Transverse colon (tissue), 4 donors: ENCODE measurements at places on chromosomes 6 and 20. TPM values are rescaled to one million over a fixed set of nuclear protein-coding genes. Genes with fewer than 3 reads are reported as not detected.

Gene NFATC2
- total RNA-seq, result 12.0 TPM

Gene RALY
- total RNA-seq, result 166 TPM

Gene CDH22
- total RNA-seq, result not detected

Gene TRAPPC3L
- total RNA-seq, result not detected

- H3K36me3 ChIP-seq, result peaks cover 15% of the 10 kb centered on the region
- no peak overlapping the region for H3K4me3 ChIP-seq
- H3K27ac ChIP-seq, result no peak overlapping the region
- DNase-seq, result no peak
Measured at GRCh38 chr6:149636124-149636523, 12.4 kb downstream of the KATNA1 start.

- no peaks in the 10 kb centered on the region for H3K4me1 ChIP-seq
- no peaks in the 10 kb centered on the region for H3K36me3 ChIP-seq
- no peak for DNase-seq
- peaks cover 4% of the 10 kb centered on the region for H3K27me3 ChIP-seq
- no peak overlapping the region for H3K4me3 ChIP-seq
Measured at GRCh38 chr6:166635013-166635970, 8.2 kb upstream of the RPS6KA2 start.

DNA sequence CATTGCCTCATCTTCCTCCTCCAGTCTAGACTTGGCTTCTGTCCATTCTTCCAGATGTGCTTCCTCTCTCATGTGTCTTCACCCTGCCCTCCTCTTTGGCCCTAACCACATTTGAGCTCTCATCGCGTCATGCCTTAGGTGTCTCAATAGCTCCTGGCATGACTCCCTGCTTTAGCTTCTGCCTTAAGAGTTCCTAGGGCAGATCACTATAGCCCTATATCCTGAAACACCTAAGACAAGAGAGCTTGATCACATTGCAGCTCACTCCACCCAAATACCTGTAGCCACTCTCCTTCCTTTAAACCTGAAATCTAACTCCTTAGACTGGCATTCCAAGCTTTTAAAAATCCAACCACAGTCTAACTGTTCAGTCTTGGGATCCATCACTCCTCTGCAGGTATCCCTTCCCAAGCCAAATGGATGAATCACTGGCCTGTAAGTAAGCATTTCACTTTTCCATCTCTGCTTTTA, 69.0 kb upstream of the STXBP5 start:
- H3K36me3 ChIP-seq, result no peaks in the 10 kb centered on the region
- no peaks in the 10 kb centered on the region for H3K27me3 ChIP-seq
- H3K27ac ChIP-seq, result no peak overlapping the region
- no peak for DNase-seq

- no peak for DNase-seq
- H3K27me3 ChIP-seq, result no peaks in the 10 kb centered on the region
- peak overlapping the region; percentile 51 for H3K27ac ChIP-seq
- no peaks in the 10 kb centered on the region for H3K36me3 ChIP-seq
Measured at GRCh38 chr6:111556004-111556403, 49.7 kb downstream of the TRAF3IP2 start.

DNA sequence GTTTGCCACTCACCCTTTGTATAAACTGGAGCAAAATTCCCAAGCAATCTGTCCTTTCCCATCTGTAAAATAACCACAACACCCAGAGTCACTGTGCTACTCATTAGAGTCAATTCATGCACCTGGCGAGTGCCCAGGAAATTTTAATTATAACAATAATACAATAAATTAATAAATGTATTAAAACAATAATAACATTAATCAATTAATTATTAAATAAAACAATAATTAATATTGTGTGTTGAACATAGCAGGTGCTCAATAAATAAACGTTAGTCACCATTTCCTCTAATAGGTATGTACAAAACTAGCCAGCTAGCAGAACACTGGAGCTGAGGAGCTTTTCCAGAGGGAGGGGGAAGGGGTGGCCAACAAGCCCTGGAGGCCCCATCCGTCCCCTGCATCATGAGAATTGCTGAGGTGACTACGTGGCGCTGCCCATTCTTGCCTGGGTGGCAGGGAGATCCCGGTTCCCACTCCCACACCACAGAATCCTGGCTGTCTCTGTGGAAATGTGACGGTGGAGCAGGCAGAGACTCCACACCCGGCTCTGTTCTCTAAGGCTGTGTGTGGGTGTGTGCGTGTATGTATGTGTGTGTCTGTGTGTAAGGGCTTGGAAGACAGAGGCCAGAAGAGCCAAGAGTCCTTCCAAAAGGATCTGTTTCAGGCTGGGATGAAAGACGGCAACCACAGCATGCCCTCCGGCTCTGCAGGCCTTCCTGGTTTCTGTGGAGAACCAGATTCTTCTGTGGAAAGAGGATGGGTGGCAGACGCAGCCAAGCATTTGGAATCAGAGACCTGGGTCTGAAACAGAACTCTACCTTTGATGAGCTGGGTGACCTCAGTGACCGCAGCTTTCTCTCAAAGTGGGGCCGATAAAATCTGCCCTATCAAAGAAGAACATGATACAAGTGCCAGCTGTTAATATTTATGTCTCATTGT, 18.8 kb upstream of the EZR start:
- no peaks in the 10 kb centered on the region for H3K36me3 ChIP-seq
- no peak overlapping the region for H3K4me3 ChIP-seq
- H3K4me1 ChIP-seq, result peaks cover 14% of the 10 kb centered on the region
- H3K27me3 ChIP-seq, result no peaks in the 10 kb centered on the region
- H3K27ac ChIP-seq, result no peak overlapping the region

DNA sequence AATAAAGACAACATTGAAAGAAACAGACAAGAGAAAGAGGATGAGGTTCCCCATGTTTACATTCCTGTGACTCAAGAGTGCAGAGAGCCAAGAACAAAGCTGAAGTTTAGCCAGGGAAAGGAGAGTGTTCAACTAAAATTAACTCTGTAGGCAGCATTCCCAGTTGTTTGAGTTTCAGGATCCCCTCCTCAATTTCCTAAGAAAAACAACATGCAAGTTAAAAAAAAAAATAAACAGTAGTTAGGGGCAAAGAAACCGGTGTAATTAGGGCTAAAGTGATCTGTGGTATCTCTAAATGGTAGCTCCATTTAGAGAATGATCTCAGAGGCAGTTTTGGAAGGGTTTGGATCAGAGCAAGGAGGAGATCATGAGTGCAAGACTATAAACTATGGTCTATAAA, 30.9 kb upstream of the RAB23 start:
- peak overlapping the region; percentile 87 for H3K27ac ChIP-seq
- H3K4me3 ChIP-seq, result no peak overlapping the region
- no peak for DNase-seq

GRCh38 chr6:112413780-112414179, 66.7 kb downstream of the RFPL4B start:
- no peak overlapping the region for H3K27ac ChIP-seq
- H3K4me1 ChIP-seq, result no peaks in the 10 kb centered on the region
- H3K4me3 ChIP-seq, result no peak overlapping the region
- H3K36me3 ChIP-seq, result no peaks in the 10 kb centered on the region
- H3K27me3 ChIP-seq, result no peaks in the 10 kb centered on the region

DNA sequence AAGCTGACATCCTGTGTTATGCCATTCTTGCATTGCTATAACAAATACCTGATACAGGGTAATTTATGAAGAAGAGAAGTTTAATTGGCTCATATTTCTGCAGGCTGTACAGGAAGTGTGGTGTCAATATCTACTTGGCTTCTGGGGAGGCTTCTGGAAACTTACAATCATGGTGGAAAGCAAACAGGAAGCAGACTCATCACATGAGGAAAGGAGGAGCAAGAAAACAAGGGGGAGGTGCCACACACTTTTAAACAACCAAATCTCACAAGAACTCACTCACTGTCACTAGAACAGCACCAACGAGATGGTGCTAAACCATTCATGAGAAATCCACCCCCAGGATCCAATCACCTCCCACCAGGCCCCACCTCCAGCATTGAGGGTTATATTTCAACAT, 143.1 kb upstream of the GGTLC1 start:
- DNase-seq, result no peak
- H3K4me1 ChIP-seq, result no peaks in the 10 kb centered on the region
- H3K36me3 ChIP-seq, result no peaks in the 10 kb centered on the region
- H3K27me3 ChIP-seq, result no peaks in the 10 kb centered on the region
- H3K4me3 ChIP-seq, result no peak overlapping the region

DNA sequence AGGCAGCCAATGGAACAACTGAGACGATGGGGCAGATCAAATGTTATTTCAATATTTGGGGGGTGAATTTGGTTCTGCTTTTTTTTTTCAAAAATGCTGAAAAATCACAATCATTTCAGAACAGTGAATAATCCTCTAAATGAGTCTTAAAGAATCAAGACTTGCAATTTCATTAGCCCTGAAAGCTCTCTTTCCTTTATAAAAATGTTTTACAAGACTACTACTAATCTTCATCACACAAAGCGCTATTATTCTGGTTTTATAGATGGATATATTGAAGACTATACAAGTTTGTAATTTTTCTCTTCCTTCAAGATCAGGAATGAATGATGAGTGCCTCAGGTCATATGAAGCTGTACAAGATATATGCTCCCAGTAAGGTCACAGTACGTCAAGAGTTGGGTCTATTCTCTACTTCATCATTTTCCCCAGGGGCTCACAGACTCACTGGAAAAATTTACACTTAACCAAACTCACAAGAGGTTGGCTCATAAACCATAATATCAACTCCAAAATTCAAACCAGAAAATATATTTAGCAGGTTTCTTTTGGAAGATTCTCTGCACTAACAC, 19.5 kb downstream of the RNF24 start:
- no peaks in the 10 kb centered on the region for H3K4me1 ChIP-seq
- no peak overlapping the region for H3K4me3 ChIP-seq
- H3K27ac ChIP-seq, result no peak overlapping the region
- no peak for DNase-seq
- H3K27me3 ChIP-seq, result no peaks in the 10 kb centered on the region

DNA sequence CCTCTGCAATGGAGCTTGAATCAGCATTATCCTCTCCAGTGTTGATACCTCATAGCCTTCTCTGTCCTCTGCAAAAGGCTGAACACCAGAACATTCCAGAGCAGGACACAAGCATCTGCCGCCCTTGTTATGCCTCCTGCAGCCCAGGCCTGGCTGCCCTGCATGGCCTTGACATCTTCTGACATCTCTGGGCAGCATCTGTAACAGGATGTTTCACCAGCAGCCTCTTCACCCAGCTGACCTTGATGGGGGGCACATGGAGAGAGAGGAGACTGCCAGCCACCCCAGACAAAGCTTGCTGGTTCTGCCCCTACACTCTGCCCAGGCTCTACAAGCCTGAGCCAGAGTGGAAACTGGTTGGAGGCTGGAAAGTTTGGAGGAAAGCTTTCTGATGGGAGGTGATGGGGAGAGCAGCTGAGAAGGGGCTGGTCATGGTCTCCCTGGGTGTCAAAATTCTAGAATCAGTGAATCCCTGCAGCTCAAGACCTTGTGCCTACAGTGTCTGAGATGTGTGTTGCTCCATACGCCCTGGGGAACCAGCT, 145.1 kb downstream of the MRPL14 start:
- H3K27ac ChIP-seq, result no peak overlapping the region
- no peak for DNase-seq
- H3K36me3 ChIP-seq, result no peaks in the 10 kb centered on the region
- no peak overlapping the region for H3K4me3 ChIP-seq
- no peaks in the 10 kb centered on the region for H3K4me1 ChIP-seq

- peak overlapping the region; percentile 80 for H3K27ac ChIP-seq
- H3K4me3 ChIP-seq, result peak overlapping the region; percentile 34
- H3K36me3 ChIP-seq, result no peaks in the 10 kb centered on the region
- H3K27me3 ChIP-seq, result peaks cover 52% of the 10 kb centered on the region
- no peak for DNase-seq
Measured at GRCh38 chr6:166005401-166005943, 162.2 kb downstream of the TBXT start.

GRCh38 chr6:53794137-53794719, 577 bp upstream of the LRRC1 start:
- H3K27ac ChIP-seq, result peak overlapping the region; percentile 89
- peaks cover 13% of the 10 kb centered on the region for H3K4me1 ChIP-seq
- H3K27me3 ChIP-seq, result no peaks in the 10 kb centered on the region
- DNase-seq, result peak; percentile 86

DNA sequence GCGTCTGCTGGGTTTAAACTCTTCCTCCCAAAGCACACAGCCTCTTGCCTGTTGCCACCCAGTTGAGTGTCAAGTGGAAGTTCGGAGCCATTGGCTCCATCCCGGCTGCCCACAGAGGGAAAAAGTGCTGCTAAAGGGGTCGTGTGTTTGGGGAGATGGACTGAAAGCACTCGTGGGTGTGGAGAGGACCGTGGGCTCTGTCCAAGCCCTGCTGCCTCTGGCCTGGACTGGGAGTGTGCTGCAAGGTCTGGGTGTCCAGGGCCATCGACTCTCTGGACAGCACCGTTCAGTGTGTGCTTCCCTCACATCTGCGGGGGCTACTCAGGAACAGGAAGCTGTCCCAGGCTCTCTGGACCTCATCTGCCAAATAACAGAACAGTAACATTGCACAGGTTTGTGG, 269.3 kb downstream of the DLL1 start:
- peaks cover 11% of the 10 kb centered on the region for H3K27me3 ChIP-seq
- H3K4me1 ChIP-seq, result peaks cover 20% of the 10 kb centered on the region
- H3K27ac ChIP-seq, result no peak overlapping the region
- DNase-seq, result no peak
- H3K36me3 ChIP-seq, result no peaks in the 10 kb centered on the region
- no peak overlapping the region for H3K4me3 ChIP-seq

DNA sequence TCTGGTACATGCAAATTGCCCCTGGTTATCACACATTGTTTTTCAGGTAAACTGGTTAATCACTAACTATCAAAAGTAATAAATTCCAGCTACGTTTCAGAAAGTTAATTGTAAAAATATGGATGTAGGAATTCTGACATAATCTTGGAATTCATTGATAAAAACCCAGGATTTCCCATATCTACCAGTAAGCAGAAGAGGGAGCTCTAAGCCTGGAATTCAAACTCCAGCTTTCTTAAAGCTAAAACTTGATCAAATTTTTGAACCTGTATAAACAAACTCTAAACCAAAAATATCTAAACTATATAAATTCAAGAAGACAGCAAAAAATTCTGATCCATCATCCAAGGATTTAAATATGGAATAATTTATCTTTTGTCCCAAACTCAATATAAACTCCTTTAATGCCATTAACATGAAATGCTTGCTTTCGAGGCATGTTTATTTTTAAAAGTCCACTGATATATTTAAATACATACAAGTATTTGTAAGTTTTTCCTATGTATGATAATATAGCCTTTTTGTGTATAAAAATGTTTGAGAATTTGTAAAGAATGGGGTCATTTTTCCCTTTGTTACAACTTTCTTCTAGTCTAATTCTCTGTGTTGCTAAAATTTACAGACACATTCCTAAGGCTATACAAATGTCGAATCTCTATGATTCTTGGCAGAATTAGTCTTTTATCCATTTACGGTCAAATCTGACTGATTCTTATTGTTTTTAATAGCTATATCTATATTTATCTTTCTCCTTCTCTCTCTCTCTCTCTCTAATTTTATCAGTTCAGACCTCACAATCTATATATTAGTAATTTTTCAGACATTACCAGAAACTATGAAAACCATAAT, 91.4 kb upstream of the RNF217 start:
- H3K36me3 ChIP-seq, result no peaks in the 10 kb centered on the region
- no peaks in the 10 kb centered on the region for H3K27me3 ChIP-seq
- H3K27ac ChIP-seq, result no peak overlapping the region
- H3K4me3 ChIP-seq, result no peak overlapping the region
- no peaks in the 10 kb centered on the region for H3K4me1 ChIP-seq

GRCh38 chr6:36545767-36546307, 1.4 kb downstream of the STK38 start:
- no peaks in the 10 kb centered on the region for H3K27me3 ChIP-seq
- peaks cover 19% of the 10 kb centered on the region for H3K4me1 ChIP-seq
- peak overlapping the region; percentile 71 for H3K4me3 ChIP-seq
- H3K36me3 ChIP-seq, result peaks cover 9% of the 10 kb centered on the region
- peak overlapping the region; percentile 99 for H3K27ac ChIP-seq

GRCh38 chr20:58976061-58976730, 4.9 kb upstream of the NELFCD start:
- DNase-seq, result no peak
- H3K4me3 ChIP-seq, result no peak overlapping the region
- H3K4me1 ChIP-seq, result peaks cover 3% of the 10 kb centered on the region
